ENCODE measurements at places on chromosomes 6 and 20.

GRCh38 chr6:149840345-149841075 lies 23.6 kb downstream of the LRP11 start:
- DNase-seq = peak; percentile 92

DNA sequence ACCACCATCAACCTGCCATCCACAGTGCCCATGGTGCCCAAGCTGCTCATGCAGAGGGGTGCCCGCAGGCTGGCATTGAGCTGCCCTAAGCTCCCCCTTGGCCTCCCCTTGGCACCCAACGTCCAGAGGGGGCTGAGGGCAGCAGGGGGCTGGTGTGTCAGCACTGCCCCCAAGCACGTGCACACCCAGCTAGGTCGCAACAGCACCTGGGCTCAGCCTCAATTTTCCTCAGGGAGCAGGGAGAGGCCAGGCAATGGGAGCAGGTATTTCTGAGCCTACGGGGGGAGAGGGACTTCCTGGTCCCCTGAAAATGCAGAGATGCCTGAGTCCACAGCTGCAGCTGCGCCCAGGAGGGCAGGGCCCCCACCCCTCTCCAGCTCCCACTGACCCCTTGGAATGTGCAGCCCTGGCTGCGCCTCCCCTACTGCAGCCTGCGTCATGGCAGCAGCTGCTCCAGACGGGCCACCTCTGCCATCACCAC lies 204.2 kb downstream of the ANKRD60 start:
- DNase-seq = no peak

- no peak for DNase-seq
Observed at GRCh38 chr20:63525971-63526370, 5.4 kb downstream of the PPDPF start.

DNA sequence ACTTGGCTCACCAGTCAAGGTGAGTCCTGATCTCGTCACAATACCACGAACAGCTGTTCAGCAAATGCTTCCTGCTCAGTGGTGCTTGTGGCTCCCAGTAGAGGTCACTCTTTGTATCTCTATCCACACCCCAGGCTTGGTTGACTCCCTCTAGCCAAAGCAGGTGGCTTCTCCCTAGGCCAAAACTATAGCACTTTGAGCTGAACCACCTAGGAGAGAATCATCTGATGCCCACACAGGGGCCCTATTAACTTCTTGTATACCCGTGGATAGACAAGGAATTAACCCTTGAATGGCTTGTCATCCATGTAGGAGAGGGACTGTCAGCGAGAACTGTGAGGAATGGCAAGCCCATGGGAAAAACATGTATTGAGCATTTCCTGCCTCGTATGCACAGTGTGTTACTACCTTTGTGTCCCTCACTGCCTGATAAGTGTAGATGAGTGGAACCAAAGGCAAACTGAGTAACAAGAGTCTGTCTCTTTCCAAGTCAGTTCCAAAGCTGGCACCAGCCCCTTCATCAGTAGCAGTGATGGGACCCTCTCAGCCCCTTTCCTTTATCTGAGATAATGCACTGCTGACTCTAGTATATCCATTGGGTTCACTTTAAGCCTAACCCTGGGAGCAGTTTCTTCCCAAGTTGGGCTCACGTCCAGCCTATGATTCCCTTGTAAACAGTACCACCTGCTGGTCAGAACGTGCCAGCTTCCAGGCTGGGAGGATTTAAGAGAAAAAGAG lies 42.5 kb downstream of the EIF2S2 start:
- peak; percentile 85 for DNase-seq

GRCh38 chr20:13458860-13459451 lies 179.8 kb downstream of the TASP1 start:
- DNase-seq = peak; percentile 20

DNA sequence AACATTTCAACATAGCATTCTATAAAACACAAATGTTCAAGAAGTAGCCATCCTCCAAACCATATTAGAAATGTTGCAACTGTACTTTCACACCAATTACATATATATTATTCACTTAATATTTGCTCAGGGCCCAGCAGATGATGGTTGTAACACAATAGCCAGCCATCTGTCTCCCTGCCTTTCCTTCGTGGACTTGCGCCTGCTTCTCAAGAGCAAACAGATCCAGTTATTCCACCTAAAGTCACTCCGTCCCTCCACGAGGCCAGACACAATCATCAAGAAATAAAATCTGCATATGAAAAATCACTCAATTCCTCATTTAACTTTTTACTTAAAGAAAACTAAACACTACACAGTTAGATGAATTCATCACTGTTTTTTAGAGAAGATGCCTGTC lies 160.4 kb downstream of the RALGAPA2 start:
- no peak for DNase-seq

- DNase-seq = no peak
Observed at GRCh38 chr6:152750694-152751093, at the start of gene VIP. VIP (plus strand) TSS chr6:152750797; CDS start chr6:152752178, 1,381 bp downstream.

DNA sequence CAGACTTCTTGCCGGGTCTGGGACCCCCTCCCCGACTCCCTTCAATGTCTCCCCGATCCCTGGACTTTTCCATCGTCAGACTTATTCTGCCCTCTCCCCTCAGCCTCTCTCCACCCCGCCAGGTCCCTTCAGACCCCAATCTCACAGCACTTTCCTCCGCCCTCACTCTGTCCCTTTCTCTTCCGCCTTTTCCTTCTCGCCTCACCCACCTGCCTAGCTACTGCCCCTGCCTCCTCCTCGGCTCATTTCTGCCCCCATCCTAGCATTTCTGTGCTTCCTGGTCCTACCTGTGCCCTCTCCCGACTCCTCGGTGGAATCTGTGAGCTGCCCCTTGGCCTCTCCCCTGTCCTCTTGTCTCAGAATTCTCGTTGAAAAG lies 616 bp downstream of the CHMP4B start:
- no peak for DNase-seq

DNA sequence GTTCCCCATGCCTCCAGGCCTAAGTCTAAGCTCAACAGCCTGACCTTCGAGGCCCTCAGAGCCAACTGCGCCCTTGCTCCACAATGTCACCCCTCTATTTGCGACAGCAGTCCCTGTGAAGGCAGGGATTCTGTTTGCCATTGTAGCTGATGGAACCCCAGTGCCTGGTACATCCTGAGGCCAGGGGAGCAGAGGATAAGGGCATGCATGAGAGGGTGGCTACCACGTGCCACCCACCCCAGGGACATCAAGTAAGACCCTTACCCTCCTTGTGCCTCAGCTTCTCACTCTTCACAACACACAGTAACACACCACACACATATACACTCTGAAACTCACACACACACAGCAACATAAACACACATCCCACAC lies 20.0 kb upstream of the SIRPA start:
- no peak for DNase-seq

- DNase-seq = no peak
Observed at GRCh38 chr6:148431413-148431812, 88.8 kb downstream of the SASH1 start.

- no peak for DNase-seq
Observed at GRCh38 chr20:24535941-24536730, 66.7 kb downstream of the SYNDIG1 start.

- DNase-seq = peak; percentile 51
Observed at GRCh38 chr20:37526238-37526838, 1.3 kb downstream of the BLCAP start.

DNA sequence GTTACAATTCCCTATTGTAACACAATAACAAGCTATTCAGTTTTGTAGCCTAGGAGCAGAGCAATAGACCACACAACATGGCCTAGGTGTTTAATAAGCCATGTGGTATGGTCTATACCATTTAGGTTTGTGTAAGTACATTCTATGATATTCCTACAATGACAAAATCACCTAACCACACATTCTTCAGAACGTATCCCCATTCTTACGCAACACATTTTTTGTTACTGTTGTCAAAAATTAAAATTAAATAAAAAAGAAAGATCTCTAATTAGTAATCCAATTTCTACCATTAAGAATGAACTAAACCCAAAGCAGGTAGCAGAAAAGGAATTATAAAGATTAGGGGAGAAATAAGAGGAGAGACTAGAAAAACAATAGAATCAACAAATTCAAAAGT lies 44.0 kb downstream of the RANBP9 start:
- DNase-seq = no peak

DNA sequence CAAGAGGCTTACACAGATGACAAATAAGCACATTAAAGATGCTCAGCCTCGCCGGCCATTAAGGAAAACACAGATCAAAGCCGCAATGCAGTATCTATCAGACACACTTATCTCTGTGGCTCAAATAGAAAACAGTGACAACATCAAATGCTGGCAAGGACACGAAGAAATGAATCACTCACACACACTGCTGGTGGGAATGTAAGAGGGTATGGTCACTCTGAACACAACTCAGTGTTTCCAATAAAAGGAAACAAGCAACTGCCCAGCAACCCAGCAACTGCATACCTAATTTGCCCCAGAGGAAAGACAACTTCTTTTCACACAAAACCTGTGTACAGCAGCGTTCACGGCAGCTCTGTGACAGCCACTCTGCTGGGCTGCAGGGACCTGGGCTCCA lies 155.8 kb downstream of the WDR27 start:
- DNase-seq = no peak

- peak; percentile 30 for DNase-seq
Observed at GRCh38 chr6:166862287-166862977, 93.9 kb downstream of the RNASET2 start.

DNA sequence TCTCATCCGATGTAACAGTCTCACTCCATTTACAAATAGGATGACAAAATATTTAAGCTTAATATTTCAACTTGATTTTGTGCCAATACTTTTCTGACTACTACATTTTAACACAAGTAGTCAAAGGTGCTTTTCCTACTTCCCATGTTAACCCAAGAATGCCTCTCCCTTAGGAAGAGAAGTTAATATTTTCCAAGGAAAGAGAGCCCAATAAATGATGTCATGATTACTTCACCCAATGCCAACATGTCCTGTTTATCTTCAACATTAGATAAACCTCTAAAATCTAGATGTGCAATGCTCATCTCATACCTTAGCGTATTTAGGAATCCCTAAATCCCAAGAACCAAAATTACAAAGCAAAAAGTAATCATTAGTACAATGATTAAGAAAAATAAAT lies 156.7 kb upstream of the TENT5A start:
- no peak for DNase-seq

DNA sequence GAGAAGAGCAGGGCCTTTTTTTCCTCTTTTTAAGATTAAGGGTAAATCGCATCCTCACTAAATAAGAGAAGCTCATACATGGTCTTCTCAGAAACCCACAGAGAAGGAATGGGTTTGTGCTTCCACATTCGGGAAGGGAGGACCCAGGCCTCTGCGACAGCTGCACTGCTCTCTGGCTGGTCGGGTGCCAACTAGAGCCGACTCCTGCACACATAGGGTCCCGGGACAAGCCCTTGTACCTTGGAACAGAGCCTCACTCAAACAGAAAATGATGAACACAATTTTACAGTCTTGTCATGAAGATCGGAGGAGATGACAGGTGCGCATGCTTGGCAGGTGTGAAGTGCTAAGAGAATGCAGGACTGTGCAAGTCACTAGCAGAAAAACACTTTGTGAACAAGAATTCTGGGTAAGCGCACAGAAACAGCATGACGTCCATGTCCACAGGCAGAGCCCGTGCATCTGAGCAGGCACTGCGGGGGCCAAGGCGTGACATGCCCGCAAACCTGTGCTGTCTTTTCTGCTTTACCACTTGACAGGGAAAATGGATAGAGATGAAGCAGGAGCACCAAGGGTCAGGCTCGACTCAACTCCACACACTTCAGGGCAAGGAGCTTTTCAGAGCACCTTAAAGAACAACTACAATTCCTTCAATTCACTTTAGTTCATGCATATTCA lies 101.0 kb upstream of the MPC1 start:
- no peak for DNase-seq

GRCh38 chr20:40354880-40355279 lies 334.2 kb downstream of the MAFB start:
- DNase-seq = no peak

DNA sequence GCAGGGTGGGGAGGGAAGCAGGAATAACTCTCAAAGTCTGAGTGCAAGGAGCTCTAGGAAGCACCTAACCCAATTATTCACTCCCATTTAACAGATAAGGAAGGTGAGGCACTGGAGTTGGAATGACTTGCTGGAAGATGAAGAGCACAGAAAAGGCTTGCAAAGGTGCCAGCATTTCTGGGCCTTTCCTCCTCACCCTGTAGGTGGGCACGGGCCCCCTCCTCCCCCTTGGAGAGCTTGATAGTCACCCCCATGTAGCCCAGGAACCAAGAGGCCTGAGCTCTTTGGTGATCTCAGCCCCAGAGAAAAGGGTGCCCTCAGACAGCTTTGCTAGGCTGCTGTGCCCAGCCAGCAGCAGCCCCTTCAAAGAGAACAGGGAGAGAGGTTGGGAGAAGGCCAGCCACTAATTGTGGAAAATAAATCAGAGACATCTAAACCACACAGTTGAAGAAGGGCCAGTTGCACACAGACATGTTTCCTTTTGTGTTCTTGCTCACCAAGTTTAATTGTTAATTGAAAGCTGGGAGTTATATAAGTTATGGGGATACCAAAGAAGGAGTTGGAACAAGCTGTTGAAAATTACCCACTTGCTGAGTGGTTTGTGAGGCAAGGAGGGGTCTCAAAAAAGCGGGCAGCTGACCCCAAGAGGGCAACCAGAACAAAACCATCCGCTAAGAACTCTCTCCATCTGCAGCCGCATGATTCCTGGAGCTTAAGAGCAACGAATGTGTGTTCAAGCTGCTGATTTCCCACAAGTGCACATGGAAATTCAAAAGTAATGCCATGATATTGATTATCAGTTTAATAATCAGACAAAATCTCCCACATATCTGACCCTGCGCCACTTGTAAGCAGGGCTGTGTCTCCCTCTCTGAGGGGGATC lies 77.0 kb downstream of the MRPL14 start:
- DNase-seq = peak; percentile 45
